Keratinocyte (primary cell): ENCODE measurements at places on chromosomes 1 and 21.

GRCh38 chr1:221644145-221644448, 97.8 kb downstream of the DUSP10 start:
- no peak for DNase-seq

GRCh38 chr21:19475525-19475924, 1071.9 kb upstream of the TMPRSS15 start:
- no peak for DNase-seq

DNA sequence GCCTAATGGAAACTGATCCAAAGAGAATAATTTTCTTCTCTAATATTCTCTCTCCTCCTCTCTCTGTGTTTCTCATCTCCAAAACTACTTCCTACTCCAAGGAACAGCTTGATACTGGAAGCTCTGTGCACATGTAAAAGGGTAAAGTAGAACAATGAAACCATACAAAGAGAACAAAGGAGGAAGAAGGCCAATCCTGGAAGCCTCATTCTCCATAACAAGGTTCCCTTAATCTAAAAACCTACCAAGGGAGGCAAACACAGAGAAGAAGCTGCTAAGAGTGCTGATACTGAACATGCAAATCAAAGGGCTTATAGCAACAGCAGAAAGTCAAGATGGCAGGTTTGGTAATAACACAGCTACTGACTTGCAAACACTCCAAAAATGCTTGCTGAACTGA, 44.4 kb downstream of the SIPA1L2 start:
- DNase-seq, result no peak

- DNase-seq, result no peak
Observed at GRCh38 chr1:55288245-55288644, 73.1 kb upstream of the USP24 start.

DNA sequence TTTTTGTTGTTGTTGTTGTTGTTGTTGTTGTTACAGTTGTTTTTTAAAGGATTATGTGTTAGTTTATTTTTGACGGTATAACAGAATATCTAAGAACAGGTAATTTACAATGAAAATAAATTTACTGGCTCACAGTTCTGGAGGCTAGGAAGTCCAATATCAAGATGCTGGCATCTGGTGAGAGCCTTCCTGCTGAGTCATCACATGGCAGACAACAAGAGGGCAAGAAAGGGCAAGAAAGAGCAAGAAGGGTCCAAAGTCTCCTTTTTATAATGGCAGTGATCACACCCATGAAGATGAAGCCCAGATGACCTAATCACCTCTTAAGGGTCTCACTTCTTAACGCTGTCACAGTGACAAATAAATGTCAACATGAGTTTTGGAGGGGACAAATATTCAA, 142.1 kb downstream of the NEGR1 start:
- DNase-seq, result no peak

- DNase-seq, result no peak
Observed at GRCh38 chr1:43963006-43963405, 6.8 kb upstream of the DPH2 start.

- DNase-seq, result no peak
Observed at GRCh38 chr1:192162376-192162775, 4.1 kb downstream of the RGS18 start.

- no peak for DNase-seq
Observed at GRCh38 chr1:31020007-31020790, 45.3 kb downstream of the PUM1 start.
